ENCODE measurements at places on chromosomes 5 and 9.
A peak's percentile ranks its signal among the peaks of the same experiment; 100 is the strongest.

GRCh38 chr5:91329283-91329682, 53.8 kb downstream of the ARRDC3 start:
- DNase-seq, result no peak

- no peak for DNase-seq
Observed at GRCh38 chr9:88745276-88746001, 210.5 kb downstream of the NXNL2 start.

DNA sequence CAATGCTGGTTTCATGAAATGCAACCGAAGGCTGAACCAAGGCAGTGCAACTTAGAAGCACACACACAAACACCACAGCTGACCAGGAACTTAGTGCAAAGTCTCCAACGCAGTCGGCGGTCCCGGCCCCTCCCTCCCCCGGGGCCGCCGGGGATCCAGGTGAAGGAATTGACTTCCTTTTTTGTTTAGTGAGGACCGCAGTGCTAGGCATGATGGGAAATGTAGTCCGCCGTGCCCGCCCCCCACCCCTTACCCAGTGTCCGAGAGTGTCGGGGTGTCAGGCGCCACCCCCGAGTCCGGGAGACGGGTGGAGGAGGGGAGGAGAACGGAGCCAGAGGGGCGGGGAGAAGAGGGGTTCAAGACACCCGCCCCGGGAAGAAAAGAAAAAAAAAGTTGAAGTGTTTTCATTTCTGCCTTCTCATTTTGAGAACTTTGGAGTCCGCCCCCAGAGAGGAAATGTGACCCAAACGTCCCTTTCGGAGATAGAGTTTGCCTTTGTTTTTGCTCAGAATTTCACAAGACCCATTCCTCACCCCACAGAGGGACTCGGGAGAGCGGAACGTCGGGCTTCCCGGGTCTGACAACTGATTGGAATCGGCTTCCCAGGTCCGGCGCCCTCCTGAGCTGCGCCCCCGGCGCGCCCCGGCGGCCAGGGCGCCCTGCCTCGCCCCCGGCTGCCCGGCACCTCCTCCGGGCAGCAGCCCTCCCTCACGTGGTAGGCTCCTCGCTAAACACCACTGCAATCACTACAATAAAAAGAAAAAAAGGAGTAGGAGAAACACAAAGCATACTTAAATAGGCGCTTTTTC, 2.0 kb downstream of the IER5L start:
- DNase-seq, result peak; percentile 65

GRCh38 chr5:176369934-176370711, 4.8 kb downstream of the ARL10 start:
- no peak for DNase-seq

DNA sequence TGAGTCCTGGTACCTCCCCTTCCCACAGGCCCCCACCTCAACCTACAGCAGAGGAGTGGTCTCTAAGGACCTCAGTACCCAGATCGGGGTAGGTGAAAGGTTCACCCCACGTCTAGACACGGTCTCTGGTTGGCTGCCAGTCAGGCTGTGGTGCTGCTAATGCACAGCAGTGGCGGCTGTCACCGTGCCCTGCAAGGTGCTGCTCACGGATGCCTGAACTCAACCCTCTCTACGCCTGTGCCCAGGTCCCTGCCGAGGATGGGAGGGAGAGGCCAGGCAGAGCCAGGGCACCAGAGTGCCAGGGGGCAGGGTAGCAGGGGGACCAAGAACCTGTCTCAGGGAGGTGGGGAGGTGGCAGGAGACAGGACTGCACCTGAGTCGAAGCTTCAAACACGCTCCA, 14.3 kb downstream of the IER5L start:
- no peak for DNase-seq

DNA sequence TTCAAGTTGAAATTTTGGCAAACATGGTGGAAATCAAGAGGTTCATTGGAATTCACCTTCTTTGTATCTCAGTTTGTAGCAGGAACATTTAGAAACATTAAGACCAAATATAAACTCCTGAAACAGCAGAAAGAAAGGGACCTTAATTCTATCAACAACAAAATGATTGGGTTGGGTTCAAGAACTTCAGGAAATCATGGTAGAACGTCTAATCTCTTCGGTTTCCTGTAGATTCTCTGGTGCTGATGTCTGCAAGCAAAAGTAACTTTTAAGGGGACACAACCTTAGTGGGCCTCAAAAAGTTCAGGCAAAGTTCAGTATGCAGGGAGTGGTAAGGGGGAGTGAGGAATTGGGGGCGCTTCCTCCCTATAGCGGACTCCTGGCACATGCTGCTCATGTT, 3.4 kb downstream of the IL33 start:
- no peak for DNase-seq

- DNase-seq, result no peak
Observed at GRCh38 chr9:73125651-73126050, 26.0 kb upstream of the ANXA1 start.

DNA sequence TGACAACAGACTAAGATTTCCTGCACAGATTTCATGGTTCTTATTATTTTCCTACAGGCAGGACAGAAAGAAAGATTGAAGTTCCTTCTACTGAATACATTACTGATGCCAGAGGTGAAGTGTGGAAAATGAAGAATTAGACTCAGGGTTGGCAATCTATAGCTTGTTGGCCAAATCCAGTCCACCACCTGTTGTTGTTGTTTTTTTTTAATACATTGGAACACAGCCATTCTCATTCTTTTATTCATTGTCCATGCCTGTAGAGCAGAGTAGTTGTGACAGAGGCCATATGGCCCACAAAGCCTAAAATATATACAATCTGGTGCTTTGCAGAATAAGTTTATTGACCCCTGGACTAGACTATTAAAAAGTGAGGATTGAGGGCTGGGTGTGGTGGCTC, 5.8 kb upstream of the PLPPR1 start:
- DNase-seq, result no peak

DNA sequence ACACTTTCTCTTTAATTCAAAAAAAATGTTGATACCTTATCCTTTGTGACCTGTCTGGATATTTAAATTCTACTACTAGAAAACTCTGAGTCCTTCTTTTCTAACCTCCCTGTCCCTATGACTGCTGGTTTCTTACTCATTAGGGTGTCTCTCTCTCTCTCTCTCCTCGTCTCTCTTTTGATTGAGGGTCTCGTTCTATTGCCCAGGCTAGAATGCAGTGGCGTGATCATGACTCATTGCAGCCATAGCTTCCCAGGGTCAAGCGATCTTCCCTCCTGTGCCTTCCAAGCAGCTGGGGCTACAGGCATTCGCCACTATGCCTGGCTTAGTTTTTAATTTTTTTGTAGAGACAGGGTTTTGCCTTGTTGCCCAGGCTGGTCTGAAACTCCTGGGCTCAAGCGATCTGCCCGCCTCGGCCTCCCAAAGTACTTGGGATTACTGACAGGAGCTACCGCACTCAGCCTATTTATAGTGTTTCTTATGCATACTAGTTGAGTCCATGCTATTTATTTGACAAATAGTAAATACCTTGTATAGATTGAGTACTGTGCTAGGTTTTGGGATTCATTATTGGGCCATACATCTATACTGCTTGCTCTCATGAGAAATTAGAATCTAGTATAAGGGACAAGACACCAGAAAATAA, 61.9 kb downstream of the NSD1 start:
- DNase-seq, result no peak

GRCh38 chr9:138066049-138066448, 188.5 kb downstream of the CACNA1B start:
- no peak for DNase-seq

GRCh38 chr5:103357636-103358035, 99.1 kb downstream of the MACIR start:
- no peak for DNase-seq

DNA sequence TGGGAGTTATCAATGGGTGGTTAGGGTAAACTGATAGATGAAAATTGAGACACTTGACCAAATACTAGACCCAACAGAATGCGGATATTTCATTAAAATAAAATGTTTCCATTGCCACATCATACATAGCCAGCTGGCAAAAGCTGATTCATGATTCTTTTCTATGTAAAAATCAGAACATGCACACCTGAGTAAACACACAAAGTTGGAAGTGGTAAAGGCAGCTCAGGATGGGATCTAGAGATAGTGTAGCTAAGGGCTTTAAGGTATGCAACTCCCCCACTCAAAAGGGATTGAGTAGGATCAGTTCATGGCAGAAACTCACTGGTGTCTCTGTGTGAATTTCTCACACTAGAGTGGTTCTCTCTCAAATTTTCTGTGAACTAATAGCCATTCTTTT, 541.1 kb upstream of the GRAMD2B start:
- no peak for DNase-seq

- no peak for DNase-seq
Observed at GRCh38 chr5:115930630-115931337, 31.5 kb upstream of the LVRN start.

- DNase-seq, result no peak
Observed at GRCh38 chr5:40776658-40776977, 20.9 kb upstream of the TTC33 start.

- DNase-seq, result no peak
Observed at GRCh38 chr5:19240170-19240569, 747.8 kb downstream of the CDH18 start.

DNA sequence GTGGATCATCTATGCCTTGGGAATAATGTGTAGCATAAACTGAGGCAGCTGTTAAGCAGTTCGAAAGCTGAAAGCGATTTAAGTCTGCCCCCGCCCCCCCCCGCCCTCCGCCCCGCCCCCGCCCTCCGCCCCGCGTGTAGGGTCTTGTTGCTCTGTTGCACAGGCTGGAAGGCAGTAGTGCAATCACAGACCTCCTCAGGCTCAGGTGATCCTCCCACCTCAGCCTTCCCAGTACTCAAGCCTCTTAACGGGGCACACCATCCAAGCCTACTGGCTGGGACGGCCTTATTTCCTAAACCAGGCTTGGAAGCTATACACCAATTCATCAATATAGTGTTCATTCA, 945 bp downstream of the ANKDD1B start:
- DNase-seq, result no peak

DNA sequence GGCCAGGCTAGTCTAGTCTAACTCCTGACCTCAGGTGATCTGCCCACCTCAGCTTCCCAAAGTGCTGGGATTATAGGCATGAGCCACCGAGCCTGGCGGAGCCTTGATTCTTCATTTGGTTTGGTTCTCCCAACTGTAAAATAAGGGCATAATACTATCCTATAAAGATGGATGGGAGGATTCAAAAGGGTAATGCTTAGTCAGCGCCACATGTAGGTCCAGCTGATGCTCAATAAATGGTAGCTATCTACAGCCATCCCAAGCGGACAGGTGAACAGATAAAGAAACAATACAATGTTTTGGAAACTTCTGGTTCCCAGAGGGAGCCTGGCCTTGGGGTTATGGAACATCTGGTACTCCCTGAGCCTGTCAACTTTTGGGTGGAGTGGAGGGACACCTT, 13.6 kb upstream of the SET start:
- DNase-seq, result no peak

GRCh38 chr5:9707732-9708462, 77.7 kb upstream of the TAS2R1 start:
- DNase-seq, result no peak

GRCh38 chr5:171600741-171601265, 181.4 kb downstream of the FGF18 start:
- no peak for DNase-seq

- DNase-seq, result no peak
Observed at GRCh38 chr5:28190011-28190410, 1151.6 kb upstream of the CDH9 start.

DNA sequence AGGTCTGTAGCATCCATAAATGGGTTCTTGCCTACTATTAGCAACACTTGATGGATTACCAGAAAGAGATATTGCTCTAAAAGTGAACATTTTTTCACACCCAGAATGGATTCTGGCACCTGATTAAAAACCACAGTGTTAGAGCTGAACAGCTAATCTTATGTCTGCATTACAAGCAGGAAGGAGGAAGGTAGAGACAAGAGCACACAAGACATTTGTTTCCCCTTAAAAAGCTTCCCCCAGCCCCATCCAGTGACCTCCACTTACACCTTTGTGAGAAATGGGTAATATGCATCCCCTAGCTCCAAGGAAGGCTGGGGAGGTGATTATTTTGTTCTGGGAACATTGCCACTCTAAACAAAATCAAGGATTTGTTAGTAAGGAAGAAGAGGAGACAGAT, 12.0 kb upstream of the TRIM36 start:
- no peak for DNase-seq

DNA sequence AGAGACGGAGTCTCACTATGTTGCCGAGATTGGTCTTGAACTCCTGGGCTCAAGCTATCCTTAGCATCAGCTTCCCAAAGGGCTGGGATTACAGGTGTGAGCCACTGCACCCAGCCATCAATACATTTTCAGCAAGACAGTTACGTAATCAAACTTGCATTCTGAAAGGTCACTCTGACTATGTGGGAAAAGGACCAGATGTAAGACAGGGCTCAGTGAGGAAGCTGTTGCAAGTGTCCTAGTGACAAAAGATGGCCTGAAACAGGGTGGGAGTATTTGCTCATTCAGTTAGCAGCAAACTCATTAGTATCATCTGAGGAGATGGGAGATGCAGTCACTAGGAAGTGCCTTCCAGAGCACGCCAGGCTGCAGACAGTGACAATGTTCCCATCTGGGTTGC, 16.9 kb downstream of the MED27 start:
- DNase-seq, result no peak

- no peak for DNase-seq
Observed at GRCh38 chr5:43415935-43416802, 4.0 kb upstream of the CCL28 start.

DNA sequence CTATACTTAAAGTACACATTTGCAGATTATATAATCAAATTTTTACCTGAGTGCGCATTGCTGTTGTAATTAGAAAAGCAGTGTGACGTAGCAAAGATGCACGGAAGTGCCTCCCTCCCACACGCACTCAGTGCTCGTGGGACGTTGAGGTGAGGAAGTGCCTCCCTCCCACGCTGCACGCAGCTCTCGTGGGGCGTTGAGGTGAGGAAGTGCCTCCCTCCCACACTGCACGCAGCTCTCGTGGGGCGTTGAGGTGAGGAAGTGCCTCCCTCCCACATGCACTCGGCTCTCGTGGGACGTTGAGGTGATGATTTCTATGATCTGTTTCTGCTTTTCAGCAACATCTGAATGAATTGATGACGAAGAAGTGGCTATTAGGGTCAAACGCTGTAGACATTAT, 21.0 kb downstream of the EXOC3 start:
- DNase-seq, result peak; percentile 49

- DNase-seq, result no peak
Observed at GRCh38 chr9:136364942-136365774, 1.6 kb upstream of the DNLZ start.

GRCh38 chr5:98557916-98558315, 215.5 kb upstream of the RGMB start:
- no peak for DNase-seq

DNA sequence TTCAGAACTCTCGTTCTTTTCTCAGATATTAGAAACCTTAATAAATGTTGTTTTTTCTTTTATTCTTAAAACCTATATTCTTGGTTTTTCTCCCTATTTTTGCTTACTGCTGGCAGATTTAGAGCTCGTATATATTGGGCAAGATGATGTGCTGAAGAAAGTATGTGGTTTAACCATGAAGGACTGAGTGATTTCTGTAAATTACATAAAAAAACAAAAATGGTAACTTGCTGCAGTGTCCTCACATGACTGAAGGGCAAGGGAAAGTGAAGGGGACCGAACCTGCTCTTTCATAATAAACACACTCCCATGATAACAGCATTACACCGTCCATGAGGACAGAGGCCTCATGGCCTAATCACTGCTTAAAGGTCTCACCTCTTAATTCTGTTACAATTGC, 393.8 kb upstream of the ZNF608 start:
- DNase-seq, result no peak

Measured in activated naive CD8-positive, alpha-beta T cell treated with anti-CD3 and anti-CD28 coated beads, Interleukin-2, amount 50 U/mL, for 24 hours (primary cell).